ENCODE measurements at places on chromosomes 1 and 21.

DNA sequence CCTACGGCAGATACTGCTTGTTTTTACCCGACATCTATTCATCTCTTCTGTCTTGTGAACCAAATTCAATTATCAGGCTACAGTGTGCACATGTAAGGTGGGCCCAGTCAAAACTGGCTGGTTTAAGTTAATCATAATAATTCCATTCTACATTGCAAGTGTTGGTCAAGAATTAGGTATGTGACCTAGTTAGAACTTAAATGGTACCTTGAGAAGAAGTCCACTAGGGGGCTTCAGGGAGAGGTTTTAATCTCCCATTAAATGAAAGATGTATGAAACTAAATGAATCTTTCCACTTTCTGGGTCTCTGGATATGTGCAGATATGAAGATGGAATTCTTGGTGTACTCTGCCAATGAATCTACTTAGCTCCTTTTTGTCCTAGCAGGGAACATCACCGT, 187.1 kb downstream of the CDC42BPA start:
- DNase-seq: no peak

- no peak for DNase-seq
Measured at GRCh38 chr1:45769261-45769932, 18.9 kb upstream of the IPP start.

- DNase-seq: no peak
Measured at GRCh38 chr21:38469642-38470041, 28.6 kb downstream of the ERG start.

- no peak for DNase-seq
Measured at GRCh38 chr21:38342739-38343138, 85.9 kb downstream of the KCNJ15 start.

- DNase-seq: no peak
Measured at GRCh38 chr1:42963378-42964043, 4.8 kb upstream of the SLC2A1 start.

DNA sequence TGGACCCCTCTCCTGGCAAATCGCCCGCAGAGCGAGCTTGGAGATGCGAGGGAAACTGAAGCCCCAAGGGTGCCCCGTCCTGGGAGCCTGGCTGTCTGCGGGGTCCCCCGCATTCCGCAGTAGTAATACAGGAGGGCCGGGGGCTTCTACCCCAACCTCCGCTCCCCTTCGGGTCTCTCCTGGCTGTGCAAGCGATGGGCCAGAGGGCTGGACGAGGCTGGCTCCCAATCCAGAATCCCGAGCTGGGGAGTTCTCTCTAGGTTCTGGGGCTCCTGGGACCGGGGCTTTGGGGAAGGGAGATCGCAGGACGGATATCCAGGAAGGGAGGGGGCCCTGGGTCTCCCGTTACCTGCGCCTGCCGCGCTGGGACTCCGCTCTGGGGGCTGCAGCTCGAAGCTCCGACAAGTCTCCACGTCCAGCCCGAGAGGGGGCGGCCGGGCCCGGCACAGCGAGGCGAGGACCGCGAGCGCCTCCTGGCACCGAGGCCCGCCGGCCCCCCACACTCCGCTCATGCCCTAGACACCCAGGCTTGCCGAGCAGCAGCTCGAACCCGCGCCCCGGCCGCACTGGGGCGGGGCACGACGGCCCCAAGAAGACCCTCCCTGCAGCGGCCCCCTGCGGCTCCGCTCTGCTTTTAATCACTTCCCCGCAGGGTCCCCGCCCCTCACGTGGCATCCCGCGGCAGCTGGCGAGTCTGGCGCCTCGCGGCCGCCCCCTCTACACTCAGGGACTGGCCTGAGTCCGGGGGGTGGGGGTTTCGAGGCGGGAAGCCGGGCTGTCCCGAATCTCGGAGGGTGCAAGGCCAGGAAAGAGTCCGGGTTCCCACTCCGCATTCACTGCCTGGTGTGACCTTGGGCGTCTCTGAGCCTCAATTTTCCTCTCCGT, at the start of gene SYT6:
Gene SYT6 (minus strand): TSS at position 609 of the 885 bp plus-strand sequence. CDS start 97 bp downstream, at position 512.
- DNase-seq: no peak

GRCh38 chr1:236834876-236835275, 39.8 kb downstream of the MTR start:
- no peak for DNase-seq

Measured in T-helper 9 cell (primary cell).